ENCODE measurements at places on chromosomes 11 and 22.

DNA sequence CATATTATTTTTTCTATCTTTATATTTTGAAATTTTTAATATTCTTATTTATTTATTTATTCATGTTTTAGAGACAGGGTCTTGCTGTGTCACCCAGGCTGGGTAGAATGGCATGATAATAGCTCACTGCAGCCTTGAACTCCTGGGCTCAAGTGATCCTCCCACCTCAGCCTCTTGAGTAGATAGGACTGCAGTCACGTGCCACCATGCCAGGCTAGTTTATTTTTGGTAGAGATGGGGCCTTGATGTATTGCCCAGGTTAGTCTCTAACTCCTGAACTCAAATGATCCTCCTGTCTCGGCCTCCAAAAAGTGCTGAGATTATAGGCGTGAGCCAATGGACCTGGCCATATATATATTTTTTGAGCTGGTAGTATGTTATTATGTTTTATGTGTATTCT, 2.4 kb upstream of the SPDYC start:
- DNase-seq = no peak

GRCh38 chr11:79236541-79236971, 204.3 kb downstream of the TENM4 start:
- DNase-seq = no peak

GRCh38 chr11:108606495-108607160, 13.1 kb upstream of the EXPH5 start:
- DNase-seq = no peak

DNA sequence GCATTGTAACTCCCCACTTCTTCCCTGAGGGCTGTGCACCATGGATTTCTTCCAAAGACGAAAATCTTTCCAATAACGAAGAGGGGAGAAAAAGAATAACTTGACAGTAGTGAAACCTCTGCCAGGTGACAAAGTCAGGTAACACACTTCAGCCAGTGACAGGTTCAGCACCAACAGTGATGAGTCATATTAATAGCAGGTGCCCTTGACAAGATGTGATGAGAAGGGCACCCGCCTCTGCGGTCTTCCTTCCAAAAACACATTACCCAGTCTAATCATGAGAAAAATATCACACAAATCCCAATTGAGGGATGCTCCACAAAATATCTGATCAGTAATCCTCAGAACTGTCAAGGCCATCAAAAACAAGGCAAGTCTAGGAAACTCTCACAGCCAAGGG, 157.8 kb downstream of the EFCAB6 start:
- no peak for DNase-seq

DNA sequence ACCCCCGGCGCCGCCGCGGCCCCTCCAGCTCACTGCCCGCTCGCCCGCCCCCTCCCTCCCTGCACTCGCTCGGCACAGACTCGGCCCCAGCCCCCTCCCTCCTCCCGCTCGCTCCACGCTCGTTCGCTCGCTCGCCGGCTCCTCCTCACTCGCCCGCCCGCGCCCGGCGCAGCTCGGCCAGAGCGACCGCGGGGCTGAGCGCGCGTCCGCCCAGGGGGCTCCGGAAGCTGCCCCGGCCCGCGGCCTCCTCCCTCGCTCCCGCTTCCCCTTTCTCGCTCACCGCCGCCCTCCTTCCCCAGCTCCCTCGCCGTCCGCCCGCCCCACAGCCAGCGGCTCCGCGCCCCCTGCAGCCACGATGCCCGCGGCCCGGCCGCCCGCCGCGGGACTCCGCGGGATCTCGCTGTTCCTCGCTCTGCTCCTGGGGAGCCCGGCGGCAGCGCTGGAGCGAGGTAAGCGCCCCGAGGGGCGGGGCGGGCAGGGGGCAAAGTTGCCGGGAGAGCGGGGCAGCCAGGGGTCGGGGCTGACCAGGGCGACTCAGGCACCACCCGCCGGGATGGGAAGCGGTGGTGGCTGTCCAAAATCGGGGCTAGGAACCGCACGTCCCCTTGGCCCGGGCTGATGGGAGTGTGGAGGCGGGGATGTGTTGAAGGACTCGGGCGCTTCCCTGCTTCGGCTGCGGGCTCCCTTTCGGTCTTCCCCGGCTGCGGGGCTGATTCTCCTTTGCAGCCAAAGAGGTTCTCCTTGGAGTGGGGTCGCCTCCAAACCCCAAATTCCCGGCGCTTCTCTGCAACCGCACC, at the start of gene SEZ6L:
SEZ6L (plus strand) TSS at position 148 of the 797 bp plus-strand sequence; CDS start at position 356, 208 bp downstream.
- peak; percentile 59 for DNase-seq

GRCh38 chr22:20822240-20822639, 36.4 kb downstream of the PI4KA start:
- DNase-seq = no peak

DNA sequence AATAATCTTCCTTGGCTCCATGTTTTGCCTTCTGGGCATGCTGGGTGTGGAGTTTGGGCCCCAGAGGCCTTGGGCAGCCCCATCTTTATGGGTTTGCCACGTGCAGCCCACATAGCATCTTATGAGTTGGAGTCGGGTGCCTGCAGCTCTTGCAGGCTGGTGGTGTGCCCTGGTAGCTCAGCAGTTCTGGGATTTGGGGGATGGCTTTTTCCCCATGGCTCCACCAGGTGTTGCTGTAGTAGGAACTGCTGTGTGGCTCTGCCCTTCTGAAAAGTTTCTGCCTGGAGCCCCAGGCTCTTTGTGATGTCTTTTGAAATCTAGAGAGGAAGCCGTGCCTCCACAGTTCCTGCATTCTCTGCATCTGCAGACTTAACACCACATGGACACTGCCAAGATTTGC, 16.8 kb downstream of the EED start:
- no peak for DNase-seq

- no peak for DNase-seq
Observed at GRCh38 chr22:43377548-43377895, 34.3 kb upstream of the MPPED1 start.

DNA sequence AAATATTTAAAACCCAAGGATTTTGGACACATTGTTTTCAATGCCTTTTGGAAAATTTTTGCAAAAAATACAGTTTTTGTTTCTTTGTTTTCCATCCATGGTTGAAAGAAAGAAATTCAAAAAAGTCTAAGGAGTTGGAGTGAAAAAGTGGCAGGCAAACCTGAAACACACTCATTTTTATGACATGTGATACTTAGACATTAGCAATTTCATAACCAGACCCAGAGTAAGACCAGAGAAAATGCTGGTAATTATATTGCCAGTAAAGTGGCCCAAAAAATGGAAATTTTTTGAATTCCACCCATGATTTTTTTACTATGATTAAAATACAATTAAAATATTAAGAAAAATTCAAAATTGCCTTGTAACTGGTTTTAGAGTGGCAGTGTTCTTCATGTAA, 128.2 kb downstream of the SLC17A6 start:
- DNase-seq = no peak

DNA sequence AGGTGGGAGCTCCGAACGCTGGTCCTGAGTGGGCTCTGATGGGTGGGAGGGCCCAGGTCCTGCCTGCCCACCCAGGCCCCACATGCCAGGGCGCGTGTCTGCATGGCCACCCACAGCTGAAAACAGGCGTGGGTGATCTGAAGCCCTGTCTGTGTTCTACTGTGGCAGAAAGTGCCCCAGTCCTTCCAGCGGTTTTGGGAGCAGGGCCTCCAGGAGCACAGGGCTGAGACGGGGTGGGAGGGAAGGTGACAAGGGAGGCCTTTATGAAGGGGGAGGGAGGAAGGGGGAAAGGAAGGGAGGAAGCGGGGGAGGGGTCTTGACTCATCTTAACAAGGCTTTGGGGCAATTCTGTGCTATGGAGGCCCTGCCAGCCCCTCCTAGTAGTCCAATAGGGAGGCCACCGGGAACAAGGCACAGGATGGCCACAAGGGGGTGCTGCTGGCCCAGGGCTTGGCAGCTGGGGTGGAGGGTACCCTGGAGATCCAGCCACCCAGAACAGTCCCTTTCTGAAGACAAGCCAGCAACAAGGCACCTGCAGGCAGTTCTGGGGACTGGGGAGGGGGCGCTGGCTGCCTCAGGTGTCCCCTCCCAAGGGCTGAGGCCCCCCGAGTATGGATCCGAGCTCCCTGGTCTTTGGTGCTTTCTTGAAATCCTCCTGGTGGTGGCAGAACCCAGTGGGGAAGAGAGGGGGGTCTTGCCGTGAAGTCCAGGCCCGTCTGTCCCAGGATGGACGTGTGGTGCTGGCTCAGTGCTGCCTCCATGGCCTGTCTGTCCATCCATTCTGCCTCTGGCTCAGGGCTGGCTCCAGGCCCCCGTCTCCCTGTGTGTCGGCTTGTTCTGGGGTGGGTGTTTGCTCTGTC, 6.3 kb upstream of the FADS3 start:
- DNase-seq = peak; percentile 87

GRCh38 chr11:122701143-122701542, 45.6 kb downstream of the UBASH3B start:
- peak; percentile 19 for DNase-seq

DNA sequence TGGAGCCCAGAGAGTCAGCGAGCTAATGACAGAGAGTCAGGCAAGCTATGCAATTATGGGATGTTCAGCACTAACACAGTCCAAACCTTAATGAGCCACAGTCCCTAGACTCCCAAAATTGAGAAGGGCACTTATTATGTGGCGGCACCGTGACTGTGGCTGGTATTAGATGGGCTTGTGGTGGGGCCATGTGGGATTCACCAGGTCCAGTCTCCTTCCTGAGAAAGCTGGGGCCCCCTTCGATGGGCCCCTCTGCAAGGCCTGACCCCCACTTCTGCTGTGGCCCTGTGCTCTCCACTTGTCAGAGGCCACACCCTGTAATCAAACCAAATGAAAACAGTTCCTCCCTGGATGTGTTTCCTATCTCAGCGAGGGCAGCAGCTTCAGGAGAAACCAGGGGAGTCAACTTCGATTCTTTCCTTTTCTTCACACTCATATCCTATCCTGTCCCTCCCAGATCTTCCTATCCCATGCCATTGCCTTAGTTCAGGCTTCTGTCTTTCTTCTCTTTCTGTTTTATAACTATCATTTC, 42.9 kb downstream of the INSC start:
- no peak for DNase-seq

GRCh38 chr11:57493507-57494503, 21.7 kb downstream of the SLC43A1 start:
- peak; percentile 81 for DNase-seq

DNA sequence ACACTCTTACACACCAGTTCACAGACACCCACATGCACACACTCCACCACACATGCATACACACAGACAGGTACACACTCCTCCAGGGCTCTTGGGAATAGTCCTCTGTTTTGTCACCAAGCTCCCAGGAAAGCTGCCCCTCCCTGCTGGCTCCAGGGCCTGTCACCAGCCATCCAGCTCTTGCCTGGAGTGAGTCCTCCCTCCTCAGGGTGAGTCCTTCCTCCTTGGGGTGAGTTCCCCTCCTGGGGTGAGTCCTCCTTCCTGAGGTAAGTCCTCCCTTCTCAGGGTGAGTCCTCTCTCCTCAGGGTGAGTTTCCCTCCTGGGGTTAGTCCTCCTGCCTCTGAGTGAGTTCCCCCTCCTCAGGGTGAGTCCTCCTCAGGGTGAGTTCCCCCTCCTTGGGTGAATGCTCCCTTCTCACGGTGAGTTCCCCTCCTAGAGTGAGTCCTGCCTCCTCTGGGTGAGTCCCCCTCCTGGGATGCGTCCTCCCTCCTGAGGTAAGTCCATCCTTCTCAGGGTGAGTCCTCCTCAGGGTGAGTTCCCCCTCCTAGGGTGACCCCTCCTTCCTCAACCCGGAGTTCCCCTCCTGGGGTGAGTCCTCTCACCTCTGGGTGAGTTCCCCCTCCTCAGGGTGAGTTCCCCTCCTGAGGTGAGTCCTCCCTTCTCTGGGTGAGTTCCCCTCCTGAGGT, 100.6 kb upstream of the FGF3 start:
- no peak for DNase-seq

DNA sequence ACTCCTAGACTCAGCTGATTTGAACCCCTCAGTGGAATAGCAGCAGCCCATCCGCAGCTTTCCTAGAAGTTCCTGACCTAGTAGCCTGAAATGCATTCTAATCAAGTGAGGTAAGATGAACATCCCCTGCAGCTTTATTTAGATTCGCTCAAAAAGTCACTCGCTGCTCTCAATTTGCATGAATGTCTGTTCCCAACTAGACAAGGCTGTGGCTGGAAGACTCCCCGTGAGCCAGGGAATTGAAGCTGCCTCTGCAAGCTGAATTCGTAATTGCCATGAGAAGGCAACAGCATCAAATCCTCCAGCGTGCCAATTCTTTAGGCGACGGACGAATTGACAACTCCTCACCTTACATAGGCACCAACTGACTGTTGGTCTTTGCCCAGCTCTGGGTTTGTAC, 17.1 kb upstream of the SCN3B start:
- no peak for DNase-seq

- no peak for DNase-seq
Observed at GRCh38 chr11:665704-666281, 28.7 kb downstream of the DRD4 start.

- peak; percentile 16 for DNase-seq
Observed at GRCh38 chr11:57751676-57752253, at the start of gene BTBD18. Gene BTBD18, minus strand, starts transcription at chr11:57751819. Its CDS starts 631 bp downstream, at chr11:57751188.

DNA sequence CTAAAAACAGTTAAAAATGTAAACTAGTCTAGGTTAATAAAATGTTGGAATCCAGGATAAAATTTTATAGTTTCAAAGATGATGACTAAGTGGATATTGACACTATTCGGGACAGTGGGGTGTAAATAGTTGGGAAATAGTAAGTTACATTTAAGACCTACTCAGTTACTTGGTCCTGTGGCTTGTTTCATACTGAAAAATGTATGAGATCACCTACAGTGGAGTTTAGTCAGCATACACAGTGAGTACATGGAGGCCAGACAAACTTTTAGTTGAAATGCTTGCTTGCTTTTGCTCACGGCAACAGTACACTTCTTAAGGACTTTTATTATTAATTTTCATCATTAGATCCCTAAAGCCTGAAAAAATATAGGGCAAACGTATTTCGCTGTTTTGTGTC, 16.1 kb downstream of the TRIM22 start:
- DNase-seq = no peak

- peak; percentile 55 for DNase-seq
Observed at GRCh38 chr11:118434553-118435289, 1.6 kb upstream of the KMT2A start.

GRCh38 chr11:46649180-46649738, 31.9 kb downstream of the ATG13 start:
- no peak for DNase-seq

DNA sequence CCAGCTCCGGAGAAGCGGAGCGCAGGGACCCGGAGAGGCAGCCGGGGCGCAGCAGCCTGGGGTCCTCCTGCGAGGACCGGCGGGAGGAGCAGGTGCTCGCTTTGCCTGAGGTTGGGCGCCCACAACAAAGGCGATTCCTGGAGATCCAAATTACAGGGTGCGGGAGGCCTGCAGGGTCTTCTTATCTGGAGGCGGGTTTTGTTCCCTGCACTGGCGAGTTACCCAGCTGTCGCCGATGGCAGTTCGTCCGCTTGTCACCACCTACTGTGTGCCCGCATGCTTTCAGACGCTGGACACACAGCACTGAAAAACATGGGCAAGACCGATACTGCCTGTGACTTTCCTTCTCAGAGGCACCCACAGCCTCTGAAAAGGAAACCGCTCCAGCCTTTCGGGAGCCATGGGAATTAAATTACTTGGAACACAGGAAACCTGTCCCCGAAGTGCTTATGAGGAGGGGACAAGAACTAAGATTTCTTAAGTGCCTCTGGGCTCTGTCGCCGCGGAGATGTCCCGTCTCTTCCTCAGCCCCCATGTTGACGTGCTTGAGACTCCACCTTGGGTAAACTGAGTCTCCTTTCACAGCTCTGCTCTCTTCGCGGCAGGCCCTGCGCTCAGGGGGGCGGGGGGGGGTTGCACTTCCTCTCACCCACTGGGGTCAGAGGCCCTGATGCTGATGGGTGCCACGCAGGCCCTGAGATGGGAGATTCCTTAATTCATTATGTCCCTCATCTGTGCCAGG, 1.3 kb upstream of the ZFTA start:
- no peak for DNase-seq

Measured in germinal center (tissue), 1 donor.